ENCODE measurements at places on chromosomes 7 and 10.
A peak's percentile ranks its signal among the peaks of the same experiment; 100 is the strongest.

GRCh38 chr7:36336390-36336789 is 53.3 kb upstream of the ANLN start:
- DNase-seq: no peak

DNA sequence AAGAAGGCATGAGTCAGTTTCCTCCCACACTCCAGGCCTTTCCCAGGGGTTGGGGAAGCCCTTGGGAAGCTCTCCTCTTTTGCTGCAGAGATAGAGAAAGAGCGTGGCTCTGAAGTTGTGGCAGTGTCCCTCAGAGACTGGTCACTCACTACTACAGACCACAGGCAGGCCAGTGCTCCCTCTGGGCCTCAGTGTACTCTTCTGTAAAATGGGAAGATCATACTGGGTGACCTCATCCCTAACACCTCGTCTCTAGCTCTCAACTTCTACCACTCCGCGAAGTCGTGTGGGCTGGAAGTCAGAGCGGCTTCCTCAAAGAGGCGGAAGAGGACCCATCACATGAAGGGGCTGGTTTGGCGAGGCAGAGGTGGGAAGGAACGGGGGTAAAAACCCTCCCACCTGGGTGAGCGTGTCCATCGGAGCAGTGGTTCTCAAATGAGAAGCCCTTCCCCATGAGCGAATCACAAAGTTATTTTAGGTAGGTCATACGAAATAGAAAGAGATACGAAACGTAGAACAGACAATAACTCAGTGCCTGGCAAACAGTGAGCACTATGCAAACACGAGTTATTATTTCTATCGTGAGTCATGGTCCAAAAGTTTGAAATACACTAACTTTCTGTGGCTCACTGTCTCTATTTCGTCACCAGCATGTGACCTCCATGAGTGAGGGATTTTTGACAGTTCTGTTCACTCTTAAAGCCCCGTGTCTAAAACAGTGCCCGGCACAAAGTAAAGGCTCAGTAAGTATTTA is 32.7 kb downstream of the PRKAG2 start:
- DNase-seq: peak; percentile 6

GRCh38 chr7:8500286-8500685 is 66.9 kb downstream of the NXPH1 start:
- no peak for DNase-seq

DNA sequence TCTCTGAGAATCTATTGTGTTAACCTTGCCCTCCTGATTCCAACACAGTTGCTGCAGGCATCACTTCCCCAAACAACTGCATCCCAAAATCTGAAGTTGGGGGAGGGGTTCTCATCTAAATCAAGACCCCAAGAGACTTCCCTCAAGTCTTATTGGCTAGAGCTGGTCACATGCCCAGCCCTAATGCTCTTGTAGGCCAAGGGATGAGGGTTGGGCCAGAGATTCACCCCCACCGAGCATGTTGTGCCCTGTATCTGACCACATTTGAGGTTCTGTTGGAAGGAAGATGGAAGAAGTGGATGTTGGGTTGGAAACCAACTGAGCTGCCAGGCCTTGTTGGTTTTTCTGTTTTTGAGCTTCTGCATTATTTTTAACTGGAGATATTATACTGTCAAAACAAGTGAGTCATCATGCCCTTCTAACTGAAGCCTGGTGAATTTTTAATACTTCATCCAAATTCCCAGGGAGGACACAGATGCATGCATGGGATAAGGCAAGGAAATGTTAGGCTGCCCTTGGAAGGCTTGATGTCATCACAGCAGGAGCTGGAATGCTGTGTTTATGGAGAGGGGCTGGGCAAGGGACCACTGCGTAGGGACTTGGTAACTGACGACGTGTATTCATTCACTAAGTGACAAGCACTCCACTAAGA is 68.6 kb upstream of the CACUL1 start:
- no peak for DNase-seq

- peak; percentile 18 for DNase-seq
These were observed 89.9 kb upstream of the BTBD16 start for GRCh38 chr10:122181041-122181732.

DNA sequence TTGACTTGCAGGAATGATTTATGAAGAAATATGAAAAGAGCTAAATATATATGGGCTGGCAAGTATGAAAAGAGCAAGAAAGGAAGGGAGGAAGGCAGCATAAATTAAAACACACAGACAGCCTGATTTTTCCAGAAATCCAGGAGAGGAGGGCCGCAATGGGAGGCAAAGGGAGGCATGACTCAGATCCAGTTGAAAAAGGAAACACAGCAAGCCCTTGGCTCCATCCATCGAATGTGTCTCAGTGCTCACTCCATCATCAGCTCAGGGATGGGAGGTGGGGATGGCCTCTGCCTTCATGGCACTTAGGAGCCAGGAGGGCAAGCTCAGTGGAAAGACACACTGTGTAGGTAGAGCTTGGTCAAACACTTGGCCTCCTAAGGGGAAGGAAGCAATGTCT is 75.7 kb upstream of the PDZD8 start:
- no peak for DNase-seq

- DNase-seq: no peak
These were observed 414.7 kb upstream of the GHITM start for GRCh38 chr10:83724471-83725241.

GRCh38 chr7:75623390-75624133 is 115.2 kb downstream of the HIP1 start:
- DNase-seq: no peak

DNA sequence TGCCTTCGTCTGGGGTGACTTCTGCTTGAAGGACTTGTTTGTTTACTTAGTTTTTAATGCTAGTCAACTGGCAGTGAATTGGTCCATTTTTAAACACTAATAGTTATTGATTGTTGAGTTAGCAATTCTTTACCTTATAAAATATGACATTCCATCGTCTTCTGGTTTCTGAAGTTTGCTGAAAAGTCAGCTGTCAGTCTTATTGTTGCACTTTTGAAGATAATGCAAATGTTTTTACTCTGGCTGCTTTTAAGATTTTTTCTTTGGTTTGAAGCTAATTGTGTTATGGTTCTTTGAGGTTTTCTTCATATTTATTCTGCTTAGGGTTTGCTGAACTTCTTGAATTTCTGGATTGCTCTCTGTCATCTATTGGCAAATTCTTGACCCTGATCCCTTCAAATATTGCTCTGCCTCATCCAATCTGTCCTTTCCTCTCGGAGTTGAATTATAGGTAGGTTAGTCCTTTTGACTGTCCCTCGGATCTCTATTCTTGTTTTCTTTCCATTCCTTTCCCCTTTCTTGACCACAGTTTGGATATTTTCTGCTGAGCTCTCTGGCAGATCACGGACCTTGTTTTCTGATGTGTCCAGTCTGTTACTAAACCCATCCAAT is 24.2 kb downstream of the MGMT start:
- no peak for DNase-seq

DNA sequence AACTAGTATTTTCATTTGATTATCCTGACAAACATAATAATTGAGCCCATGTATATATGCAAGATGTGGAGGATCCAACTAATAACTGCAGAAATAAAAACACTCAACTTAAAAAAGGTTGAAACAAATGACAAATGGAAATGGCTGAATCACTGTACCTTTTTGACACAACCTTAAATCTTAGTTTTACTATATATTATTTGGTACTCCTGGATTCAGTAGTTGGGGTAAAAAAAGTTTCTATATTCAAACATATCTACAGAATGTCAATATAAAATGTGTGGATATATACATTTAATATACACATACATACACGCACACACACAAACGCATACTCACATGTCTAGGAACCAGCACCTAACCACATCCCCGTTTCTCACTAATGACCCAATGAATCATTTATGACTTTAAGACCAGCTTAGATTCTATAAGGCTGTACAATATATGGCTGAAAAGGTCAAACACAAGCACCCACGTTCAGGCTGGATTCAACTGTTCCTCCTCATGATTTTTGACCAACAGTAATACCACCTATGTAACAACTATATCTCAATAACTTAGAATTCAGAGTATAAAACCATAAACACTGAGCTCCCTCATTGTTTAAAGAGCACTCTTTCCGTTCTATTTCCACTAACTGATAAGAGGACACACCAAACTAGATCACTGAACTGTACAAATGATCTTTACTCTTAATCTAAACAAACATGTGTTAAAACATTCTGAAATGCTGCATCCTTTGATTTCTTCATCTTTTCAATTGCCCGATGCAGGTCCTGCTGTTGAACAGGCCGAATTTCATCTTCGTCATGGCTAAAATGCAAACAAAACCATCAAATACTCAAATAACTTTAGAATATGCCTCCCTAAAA is 63.8 kb downstream of the ATAD1 start:
- no peak for DNase-seq

DNA sequence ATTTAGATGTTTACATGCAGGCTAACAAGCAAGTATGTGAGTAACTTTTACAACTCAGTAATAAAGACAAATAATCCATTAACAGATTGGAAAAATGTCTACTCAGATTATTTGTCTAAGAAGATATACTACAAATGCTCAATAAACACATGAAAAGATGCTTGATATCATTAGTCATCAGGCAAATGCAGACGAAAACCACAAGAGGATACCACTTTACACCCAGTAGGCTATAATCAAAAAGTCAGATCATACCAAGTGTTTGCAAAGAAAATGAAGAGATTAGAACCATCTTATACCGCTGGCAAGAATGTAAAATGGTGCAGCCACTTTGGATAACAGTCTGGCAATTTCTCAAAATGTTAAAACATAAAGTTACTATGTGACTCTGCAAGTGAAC is 84.1 kb downstream of the MALSU1 start:
- no peak for DNase-seq

GRCh38 chr7:47313564-47313963 is 268.3 kb downstream of the TNS3 start:
- DNase-seq: no peak

GRCh38 chr10:131274133-131274880 is 37.2 kb downstream of the TCERG1L start:
- DNase-seq: no peak

DNA sequence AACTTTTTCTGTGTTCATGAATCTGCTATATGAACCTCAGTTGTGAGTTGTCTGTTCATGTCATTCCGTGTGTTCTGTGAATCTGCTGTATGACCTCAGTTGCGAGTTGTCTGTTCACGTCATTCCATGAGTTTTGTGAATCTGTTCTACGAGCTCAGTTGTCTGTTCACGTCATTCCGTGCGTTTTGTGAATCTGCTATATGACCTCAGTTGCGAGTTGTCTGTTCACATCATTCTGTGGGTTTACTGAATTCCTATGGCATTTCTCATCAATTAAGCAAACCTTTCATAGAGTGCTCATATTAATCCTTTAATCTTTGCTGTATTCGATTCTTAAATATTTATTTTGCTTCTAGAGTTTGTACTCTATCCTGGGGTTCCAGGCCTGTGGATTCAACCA is 150.6 kb downstream of the DIP2C start:
- peak; percentile 76 for DNase-seq

DNA sequence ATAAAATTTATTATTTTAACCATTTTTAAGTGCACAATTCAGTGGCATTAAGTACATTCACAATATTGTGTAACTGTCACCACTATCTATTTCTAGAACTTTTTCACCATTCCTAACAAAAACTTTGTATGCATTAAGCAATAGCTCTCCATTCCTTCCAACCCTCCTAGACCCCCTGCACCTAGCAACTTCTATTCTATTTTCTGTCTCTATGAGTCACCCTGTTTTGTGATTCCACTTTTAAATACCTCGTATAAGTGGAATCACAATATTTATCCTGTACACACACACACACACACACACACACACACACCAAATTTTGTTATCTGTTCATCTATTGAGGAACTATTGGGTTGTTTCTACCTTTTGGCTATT is 89.2 kb downstream of the ARID5B start:
- no peak for DNase-seq

DNA sequence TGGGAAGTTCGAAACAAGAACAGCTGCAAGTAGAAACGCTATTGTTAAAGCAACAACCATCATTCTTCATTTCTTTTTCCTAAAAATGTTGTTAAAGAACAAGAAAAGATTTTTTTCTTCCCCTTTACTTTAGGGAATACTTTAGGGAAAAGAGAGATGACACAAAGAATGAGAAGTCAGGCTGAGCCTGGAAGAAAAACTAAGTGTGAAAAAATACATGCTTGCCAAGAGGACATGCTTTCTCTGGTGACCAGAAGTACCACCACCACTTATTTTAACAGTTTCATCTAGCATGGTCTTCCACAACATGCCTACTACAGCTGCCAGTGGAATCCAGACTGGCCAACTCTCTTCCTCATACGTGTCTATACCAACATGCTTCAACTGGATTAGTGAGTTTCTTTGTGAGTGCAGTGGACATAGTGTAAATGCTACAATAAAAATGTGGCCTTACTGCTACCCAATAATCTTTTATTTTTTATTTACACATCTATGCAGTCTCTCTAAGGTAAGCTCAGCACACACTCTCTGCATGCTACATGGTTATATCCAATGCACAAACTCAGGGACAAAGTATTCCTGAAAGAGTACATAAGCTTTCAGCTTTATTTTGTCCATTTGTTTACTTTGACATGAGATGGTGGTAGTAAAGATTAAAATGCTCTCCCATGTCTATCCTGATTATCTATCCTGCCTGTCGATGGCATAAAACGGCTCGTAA is 196.2 kb downstream of the TAX1BP1 start:
- no peak for DNase-seq

GRCh38 chr10:117249493-117250093 is 8.7 kb downstream of the SLC18A2 start:
- DNase-seq: no peak

DNA sequence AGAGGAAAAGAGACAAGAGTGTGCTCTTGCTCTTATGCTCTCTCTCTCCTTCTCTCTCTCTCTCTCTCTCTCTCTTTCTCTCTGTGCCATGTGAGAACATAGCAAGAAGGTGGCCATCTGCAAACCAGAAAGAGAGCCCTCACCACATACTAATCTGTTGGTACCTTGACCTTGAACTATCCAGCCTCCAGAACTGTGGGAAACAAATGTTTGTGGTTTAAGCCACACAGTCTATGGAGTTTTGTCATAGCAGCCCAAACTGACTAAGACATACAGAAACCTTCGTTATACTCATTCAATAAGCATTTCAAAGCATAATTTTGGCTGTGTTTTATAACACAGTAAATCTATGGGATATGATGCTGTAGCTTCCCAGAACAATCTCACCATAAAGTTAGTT is 56.4 kb upstream of the PLPP4 start:
- no peak for DNase-seq

GRCh38 chr10:5632446-5632845 is 33.9 kb downstream of the ASB13 start:
- DNase-seq: no peak

- peak; percentile 30 for DNase-seq
These were observed 33.7 kb upstream of the PTF1A start for GRCh38 chr10:23158370-23158769.
